ENCODE measurements at places on chromosomes 4 and X. TPM values are rescaled to one million over a fixed set of nuclear protein-coding genes. Genes with fewer than 3 reads are reported as not detected.

Gene TEX11
- not detected for total RNA-seq

Gene SPANXA2
- total RNA-seq: not detected

Gene NDNF
- total RNA-seq: 8.1 TPM

Gene SORBS2
- 828 TPM for total RNA-seq

DNA sequence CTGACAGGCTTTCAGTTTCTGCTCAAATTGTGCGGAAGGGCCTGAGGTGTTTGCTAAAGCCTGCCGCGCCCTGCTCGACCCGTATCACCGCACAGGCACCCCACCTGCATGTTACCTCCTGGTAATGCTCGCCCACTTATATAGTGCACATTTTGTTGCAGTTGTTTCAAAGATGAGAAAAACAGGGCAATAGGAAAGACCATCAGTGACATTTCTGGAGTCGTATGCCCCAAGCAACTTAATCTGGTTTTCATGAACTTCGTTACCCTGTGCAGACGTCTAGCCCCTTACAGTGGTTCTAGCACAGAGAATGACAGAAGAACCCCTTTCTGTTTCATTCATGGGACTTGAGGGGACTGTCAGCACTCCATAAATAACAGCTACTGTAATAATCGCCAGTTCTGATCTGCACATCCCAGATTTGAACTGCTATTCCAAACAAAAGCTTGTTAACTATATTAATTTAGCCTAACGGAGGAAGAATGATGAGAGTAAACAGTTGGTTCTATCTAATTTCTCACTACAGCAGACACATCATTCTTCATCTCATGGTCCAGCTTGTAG, 940 bp upstream of the DCTD start:
- no peak for DNase-seq

DNA sequence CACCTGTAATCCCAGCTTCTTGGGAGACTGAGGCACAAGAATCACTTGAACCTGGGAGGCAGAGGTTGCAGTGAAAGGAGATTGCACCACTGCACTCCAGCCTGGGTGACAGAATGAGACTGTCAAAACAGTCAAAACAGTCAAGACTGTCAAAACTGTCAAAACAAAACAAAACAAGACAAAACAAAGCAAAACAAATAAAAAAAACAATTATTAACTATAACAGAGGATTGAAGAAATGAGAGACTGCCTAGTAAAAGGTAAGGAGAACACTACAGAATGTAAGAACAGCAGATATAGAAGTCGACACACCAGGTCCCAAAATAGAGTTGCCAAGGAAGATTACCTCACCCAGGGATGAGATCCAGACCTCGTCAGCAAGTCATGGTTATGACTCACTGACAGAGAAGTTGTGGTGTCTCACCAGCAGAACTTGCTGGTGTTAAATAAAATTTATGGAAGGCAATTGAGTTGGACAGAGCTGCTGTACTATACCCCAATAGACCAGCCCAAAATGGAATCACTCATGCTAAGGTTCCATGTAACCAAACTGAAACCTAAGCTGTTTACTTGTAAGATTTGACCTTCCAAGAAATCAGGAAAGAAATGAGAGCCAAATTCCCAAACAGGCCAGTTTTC, 32.1 kb upstream of the GK start:
- DNase-seq: no peak

- DNase-seq: no peak
These were observed 55.1 kb upstream of the PGAM4 start for GRCh38 chrX:78024349-78025059.

- DNase-seq: no peak
These were observed 66.1 kb downstream of the NR3C2 start for GRCh38 chr4:148376151-148376550.

GRCh38 chr4:1767061-1767769, 25.9 kb upstream of the FGFR3 start:
- no peak for DNase-seq
